ENCODE measurements at places on chromosomes 2 and 18.

DNA sequence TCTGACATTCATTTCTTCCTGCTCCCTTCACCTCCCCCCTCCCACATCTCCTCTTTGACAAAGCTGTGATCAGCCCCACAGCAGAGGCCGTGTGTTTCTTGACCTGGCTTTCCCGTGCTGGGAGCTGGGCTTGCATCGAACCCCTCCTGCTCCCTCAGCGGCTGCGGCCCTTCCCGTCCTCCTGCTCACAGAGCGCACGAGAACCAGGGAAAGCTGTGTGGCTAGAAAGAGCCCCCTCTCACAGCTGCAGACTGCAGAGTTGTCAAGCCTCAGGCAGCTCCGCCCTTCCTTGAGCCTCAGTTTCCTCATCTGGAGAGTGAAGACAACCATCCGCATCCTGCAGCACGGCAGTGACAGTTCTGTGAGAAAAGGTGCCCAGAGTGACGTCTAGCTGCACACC is 65.7 kb upstream of the GLI2 start:
- no peak for DNase-seq

- DNase-seq: no peak
Observed at GRCh38 chr2:95350368-95350767, 52.1 kb upstream of the FAHD2A start.

- DNase-seq: no peak
Observed at GRCh38 chr2:228447266-228447915, 265.9 kb upstream of the SPHKAP start.

DNA sequence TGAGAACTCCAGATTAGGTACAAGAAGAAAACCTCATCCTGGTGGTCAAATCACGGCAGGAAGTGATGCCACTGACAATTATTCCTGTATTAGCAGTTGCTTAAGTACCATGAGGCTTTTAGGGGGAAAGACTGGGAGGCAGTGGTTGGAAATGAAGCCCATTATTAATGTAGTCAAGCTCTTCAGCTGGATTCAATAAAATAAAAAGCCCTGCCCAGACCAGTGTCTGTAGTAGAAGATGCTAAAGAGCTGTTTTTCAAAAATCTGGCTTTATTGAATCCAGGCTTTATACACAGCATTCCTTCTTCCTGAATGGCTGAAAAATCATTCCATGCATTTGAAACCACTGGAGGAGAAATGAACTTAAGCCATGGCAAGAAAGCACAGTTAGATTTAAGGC is 155.2 kb downstream of the BCL2 start:
- no peak for DNase-seq

GRCh38 chr2:184339966-184340365 is 258.4 kb upstream of the ZNF804A start:
- no peak for DNase-seq

DNA sequence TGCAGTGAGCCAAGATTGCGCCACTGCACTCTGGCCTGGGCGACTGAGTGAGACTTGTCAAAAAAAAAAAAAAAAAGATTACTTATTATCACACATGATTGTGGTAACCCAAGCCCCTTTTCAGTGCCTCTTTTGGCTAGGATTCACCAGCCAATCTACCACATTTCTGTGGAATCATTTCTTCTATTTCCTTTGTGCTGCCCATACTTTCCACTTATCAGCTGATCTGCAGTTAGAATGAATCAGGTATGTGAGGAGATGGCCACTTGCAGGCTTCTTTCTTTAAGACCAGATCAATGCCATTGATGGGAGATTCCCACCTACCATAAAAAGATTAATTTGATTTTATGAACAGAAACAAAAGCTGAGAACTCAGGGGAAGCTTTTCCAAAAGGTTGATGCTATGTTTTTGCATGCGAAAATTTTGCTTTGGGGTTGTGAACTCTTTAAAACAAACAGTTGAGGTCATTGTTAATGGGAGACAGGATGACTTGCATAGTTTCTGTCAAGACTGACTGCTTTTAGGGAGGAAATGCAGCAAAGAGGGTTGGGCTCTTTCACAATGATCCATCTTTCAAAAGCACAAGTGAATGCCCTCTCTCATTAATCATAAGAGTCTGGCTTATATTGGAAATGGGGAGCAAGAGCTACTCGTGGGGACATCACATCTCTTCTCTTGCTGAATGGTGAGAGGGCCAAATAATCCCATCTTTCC is 66.9 kb upstream of the CYP26B1 start:
- peak; percentile 64 for DNase-seq

GRCh38 chr18:62928326-62928725 is 213.0 kb downstream of the PHLPP1 start:
- DNase-seq: no peak

DNA sequence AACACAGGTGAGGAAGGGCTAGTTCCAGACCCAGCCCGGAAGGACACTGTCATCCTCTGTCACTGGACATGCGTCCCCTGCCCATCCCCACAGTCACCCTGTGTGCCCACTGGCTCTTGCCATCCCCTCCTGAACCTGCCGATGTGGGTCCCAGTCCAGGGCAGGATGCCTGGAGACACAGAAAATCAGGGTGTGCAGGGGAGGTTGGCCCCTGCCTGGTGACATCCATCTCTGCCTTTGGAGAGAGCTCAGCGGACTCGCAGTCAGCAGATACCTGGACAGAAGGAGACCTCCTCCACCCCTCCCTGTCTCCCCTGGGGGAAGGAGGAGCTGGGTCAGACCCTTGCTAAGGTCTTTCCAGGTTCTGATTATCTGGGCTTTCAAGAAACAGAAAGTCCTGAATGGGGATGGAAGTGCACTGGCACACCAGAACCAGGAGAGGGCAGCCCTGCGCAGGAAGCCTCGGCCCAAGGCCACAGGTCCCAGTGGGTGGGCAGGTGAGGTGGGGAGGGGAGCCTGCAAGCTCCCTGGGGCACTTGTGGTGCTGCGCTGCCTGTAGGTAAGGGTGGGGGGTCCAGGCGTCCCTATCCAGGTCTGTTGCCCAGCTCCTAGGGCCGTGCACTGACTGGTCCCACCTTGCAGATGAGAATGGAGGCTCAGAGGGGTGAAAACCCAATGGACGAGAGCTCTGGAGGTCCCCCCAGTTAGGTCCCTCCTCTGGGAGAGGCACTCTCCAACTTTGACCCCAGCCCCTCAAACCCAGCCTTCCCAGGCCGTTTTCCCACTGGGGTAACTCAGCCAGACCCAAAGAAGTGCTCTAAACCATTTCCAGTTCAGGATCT is 9.7 kb upstream of the OTOS start:
- DNase-seq: peak; percentile 40

GRCh38 chr2:168568476-168569267 is 112.6 kb downstream of the CERS6 start:
- peak; percentile 11 for DNase-seq

DNA sequence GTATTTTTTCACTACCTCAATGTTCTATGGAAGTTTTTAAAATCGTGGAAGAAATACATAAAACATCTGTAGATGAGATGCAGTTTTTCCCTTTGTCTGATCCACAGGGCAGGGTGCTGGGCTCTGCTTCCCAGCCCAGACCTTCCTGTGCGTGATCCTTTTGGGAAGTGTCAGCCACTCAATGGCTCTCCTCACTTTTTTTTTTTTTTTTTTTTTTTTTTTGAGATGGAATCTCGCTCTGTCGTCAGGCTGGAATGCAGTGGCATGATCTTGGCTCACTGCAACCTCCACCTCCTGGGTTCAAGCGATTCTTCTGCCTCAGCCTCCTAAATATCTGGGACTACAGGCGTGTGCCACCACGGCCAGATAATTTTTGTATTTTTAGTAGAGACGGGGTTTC is 32.8 kb downstream of the SOWAHC start:
- no peak for DNase-seq

DNA sequence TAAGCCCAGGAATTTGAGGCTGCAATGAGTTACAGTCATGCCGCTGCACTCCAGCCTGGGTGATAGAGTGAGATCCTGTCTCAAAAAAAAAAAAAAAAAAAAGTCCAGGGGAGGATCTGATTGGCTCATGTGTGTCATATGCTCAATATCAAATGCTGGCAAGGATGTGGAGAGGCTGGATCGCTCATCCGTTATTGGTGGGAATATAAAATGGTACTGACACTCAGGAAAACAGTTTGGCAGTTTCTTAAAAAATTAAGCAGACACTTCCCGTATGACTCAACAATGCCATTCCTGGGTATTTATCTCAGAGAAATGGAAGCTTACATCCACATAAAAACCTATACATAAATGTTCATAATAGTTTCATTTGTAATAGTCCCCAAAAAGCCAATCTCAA is 68.9 kb downstream of the MEX3C start:
- DNase-seq: no peak

DNA sequence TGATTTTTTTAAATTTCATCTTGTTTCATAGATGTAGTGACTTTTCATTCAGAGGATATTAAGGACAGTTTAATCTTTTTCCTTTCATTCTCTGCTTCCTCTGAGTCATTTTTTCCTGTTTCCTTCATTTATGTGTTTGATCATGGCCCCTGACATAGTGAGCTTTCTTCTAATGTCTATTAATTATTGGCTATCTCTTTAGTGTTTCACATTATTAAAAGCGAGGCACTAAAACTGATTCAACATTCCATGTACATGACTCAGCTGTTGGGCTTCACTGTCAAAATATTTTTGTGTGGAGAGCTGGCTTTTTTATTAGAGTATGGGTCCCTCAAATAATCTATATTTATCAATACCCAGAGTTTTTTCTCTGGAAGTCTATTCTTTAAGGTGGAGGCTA is 125.8 kb downstream of the THSD7B start:
- no peak for DNase-seq

GRCh38 chr2:141767051-141767450 is 363.8 kb downstream of the LRP1B start:
- no peak for DNase-seq

- peak; percentile 40 for DNase-seq
Observed at GRCh38 chr18:11310476-11311086, 161.2 kb upstream of the PIEZO2 start.

DNA sequence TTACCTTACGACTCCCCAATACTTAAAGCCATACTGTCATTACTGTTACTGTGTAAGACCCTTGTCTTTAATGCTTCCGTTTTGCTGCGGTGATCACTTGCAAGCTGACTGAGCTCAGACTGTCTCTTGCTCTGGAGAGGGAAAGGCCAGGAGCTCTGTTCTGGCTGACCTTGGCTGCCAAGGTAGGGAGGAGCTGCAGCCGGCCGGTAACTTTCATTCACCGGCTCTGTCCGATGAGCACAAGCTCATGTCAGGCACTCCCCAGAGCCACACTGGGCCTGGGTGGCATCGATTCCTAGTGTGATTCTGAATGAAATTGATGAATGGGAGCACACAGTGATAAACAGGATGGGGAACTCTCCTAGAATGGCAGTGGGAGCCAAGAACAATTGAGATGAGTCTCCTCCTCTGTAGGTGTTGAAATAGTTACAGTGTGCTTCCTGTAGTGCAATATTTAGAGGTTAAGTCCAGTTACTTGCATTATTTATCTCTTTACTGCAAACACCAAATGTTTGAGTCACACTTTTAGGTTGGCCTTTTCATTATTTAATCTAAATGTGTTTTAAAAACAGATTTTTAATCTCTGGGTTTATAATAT is 100.9 kb downstream of the ATP9B start:
- peak; percentile 10 for DNase-seq

DNA sequence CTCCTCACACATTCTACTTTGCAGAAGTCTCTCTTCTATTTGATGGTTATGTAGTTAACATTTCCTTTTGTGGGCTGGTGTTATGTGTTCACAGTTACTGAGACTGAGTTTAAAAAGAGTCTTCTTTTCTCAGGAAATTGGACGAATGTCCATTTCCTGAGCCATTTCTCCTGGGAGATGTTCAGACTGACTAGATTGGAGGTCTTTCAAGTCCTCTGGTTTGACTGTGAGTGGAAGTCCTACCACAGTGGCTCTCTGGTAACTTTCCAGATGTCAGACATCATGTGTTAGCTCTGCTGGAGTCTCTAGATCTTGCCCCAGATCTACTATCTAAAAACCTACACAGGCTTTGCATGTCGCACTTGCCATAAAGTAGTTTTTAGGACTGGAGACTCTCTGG is 116.0 kb downstream of the GALR1 start:
- no peak for DNase-seq

- DNase-seq: peak; percentile 16
Observed at GRCh38 chr2:9594366-9595054, 36.3 kb downstream of the YWHAQ start.

GRCh38 chr18:58788971-58789875 is 75.5 kb upstream of the ZNF532 start:
- peak; percentile 15 for DNase-seq

GRCh38 chr2:173828189-173829142 is 136.7 kb downstream of the SP3 start:
- DNase-seq: no peak

- no peak for DNase-seq
Observed at GRCh38 chr2:177225965-177226360, 13.4 kb downstream of the HNRNPA3 start.

DNA sequence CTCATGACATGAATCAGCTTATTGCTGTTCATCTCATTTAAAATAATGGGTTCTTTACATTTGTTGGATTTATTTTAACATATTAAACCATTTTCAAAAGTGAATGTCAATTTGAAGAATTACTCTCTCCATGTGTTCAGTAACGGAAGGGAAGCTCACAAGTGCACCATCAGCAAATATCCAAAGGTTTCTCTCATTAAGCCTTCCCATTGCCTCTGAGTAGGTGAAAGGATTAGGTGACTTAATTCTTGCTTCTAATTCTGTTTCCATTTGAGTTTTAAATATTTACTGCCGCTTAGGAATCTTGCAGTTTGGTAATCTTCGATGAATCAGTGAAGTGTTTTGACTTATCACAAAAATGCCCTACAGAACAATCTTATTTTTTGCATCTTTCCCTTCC is 145.1 kb upstream of the NYAP2 start:
- DNase-seq: no peak

- DNase-seq: no peak
Observed at GRCh38 chr2:33122726-33123125, 176.0 kb downstream of the LTBP1 start.

GRCh38 chr2:96525211-96525507 is 11.4 kb upstream of the ARID5A start:
- no peak for DNase-seq

DNA sequence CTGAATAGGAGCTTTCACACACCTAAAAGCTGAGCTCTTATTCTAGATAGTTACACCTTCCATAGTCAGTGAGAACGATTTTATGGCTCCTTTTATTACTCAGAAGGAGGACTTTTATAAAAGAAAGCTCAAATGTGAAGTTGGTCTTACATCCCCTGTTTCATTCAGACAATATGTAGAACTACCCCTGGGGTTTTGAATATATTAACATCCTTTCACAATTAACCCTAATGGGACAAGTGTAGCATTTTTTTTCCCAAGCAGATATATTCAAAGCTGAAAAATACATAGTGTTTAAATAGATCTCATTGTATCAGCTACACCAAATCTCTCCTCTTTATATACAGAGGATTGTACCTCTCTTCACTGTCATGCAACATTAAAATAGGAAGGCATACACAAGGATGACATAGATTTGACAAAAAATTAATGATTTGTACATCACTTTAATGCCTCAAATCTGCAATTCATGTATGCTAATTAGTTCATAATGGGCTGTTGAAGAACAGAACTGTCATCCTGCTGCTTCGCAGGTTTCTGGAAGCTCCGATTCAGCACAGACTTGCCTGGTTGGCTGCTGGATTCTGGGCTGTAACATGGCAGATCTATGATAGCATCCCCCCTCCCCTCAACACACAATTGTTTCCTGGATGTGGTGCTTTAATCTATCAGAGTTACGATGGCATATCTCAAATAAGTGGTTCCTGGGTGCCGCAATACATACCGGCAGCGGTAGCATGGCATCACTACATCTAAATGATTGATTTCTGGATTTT is 129.7 kb upstream of the PARD3B start:
- no peak for DNase-seq

- DNase-seq: no peak
Observed at GRCh38 chr2:207434899-207435465, 94.8 kb upstream of the CREB1 start.

All from HepG2 (cell line).